Activated naive CD4-positive, alpha-beta T cell treated with anti-CD3 and anti-CD28 coated beads, Interleukin-2, amount 50 U/mL, for 72 hours (primary cell): ENCODE measurements at places on chromosomes 4 and X. TPM values are rescaled to one million over a fixed set of nuclear protein-coding genes. Genes with fewer than 3 reads are reported as not detected.

The S100G gene
- not detected for total RNA-seq

The PASD1 gene
- not detected for total RNA-seq

The ETFDH gene
- total RNA-seq, result 54.2 TPM

The DCAF8L2 gene
- not detected for total RNA-seq

The STPG2 gene
- total RNA-seq, result 0.18 TPM

The CXorf49 gene
- not detected for total RNA-seq

The CSN1S1 gene
- total RNA-seq, result not detected

The SPATA18 gene
- total RNA-seq, result 0.30 TPM

The SLC25A43 gene
- 9.2 TPM for total RNA-seq

The CACNA1F gene
- 2.6 TPM for total RNA-seq

The SPARCL1 gene
- not detected for total RNA-seq

The CXorf51B gene
- total RNA-seq, result not detected

The DTHD1 gene
- total RNA-seq, result 3.6 TPM

The HELT gene
- total RNA-seq, result not detected

The PNPLA4 gene
- total RNA-seq, result 12.0 TPM

The NUDT11 gene
- 0.75 TPM for total RNA-seq

The DACH2 gene
- total RNA-seq, result not detected

The ADH7 gene
- not detected for total RNA-seq

The ARMCX5 gene
- total RNA-seq, result 6.1 TPM

The TLR1 gene
- 1.1 TPM for total RNA-seq

The LDB2 gene
- not detected for total RNA-seq

The AADAT gene
- total RNA-seq, result not detected

The CFP gene
- total RNA-seq, result 5.1 TPM

The PFKFB1 gene
- total RNA-seq, result 0.99 TPM

The DGKK gene
- total RNA-seq, result not detected

The PABPC1L2A gene
- not detected for total RNA-seq

The MID1IP1 gene
- 62.2 TPM for total RNA-seq

The EDA2R gene
- total RNA-seq, result 9.7 TPM

The ERCC6L gene
- total RNA-seq, result 12.6 TPM

The MTMR8 gene
- 8.0 TPM for total RNA-seq

The CSAG1 gene
- total RNA-seq, result not detected

The IBSP gene
- total RNA-seq, result not detected

The NDP gene
- not detected for total RNA-seq
